CD4-positive, alpha-beta T cell treated with Interleukin-15 for 4 hours (primary cell): ENCODE measurements at places on chromosomes 7 and 10.

GRCh38 chr7:158576050-158576762, 11.4 kb downstream of the PTPRN2 start:
- no peak for DNase-seq

DNA sequence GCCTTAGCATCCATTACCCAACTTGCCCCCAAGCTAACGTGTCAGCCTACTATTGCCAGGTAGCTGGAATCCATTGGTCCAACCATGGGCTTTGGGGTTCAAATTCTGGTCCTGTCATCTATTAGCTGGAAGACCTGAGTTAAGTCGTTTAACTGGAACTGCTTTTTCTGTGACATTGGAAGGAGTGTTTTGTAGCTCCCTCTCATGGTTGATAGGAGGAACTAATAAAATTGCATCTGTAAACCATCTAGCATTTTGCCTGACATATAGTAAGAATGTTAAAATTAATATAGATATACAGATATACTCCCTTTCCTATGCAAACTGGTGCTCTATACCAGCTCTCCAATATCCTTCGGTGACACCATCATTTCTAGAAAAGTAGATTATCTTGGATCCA, 23.8 kb upstream of the SLF2 start:
- no peak for DNase-seq

DNA sequence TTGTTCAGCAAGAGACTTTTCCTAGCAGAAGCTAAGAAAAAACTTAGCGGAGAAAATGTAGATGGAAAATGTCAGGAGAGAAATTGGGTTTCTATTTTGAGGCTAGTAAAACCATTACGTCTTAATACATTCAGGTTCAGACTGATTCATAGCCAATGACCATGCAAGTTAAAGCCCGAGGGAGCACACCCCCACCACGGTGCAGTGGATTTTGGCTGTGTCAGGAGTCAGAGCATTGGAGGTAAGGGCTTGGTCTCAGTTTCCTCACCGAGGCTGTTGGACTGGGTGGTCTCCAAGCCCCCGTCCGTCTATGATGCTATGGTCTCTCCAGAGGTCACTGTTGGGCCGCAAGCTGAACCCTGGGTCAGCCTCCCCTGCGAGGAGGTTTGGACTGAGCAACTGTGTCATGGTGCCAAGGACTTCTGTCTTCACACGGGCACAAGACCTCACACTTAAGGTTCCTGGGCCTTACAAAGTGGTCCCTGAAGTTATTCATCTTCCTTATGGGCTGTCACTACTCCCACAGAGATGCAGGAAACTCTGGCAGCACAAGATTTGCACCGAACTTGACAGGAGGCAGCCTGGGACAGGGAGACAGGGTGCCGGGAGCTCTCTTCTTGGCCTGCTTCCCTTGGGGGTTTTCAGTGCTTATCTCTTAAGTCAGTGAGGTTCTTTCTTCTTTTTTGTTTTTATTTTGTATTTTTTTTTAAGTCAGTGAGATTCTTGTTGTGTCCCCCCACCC, 186.8 kb downstream of the PHTF2 start:
- DNase-seq, result no peak

- DNase-seq, result no peak
These were observed 24.9 kb upstream of the SEC61G start for GRCh38 chr7:54783952-54784351.

- DNase-seq, result no peak
These were observed 106.6 kb downstream of the GAD2 start for GRCh38 chr10:26323219-26323618.

- DNase-seq, result no peak
These were observed 380.6 kb downstream of the ARL4A start for GRCh38 chr7:13068032-13068431.

GRCh38 chr7:76280408-76280807, 22.1 kb upstream of the HSPB1 start:
- DNase-seq, result no peak
